Activated T-helper 2 cell treated with anti-CD3 and anti-CD28 coated beads, Interferon-gamma antibody, Interleukin-2, Interleukin-4, amounts not matched to agents 10 μg/mL and 5 μg/mL and 100 μg/mL, durations not matched to agents 14 hours and 24 hours and 36 hours (primary cell): ENCODE measurements at places on chromosomes 11 and 22. TPM values are rescaled to one million over a fixed set of nuclear protein-coding genes. Genes with fewer than 3 reads are reported as not detected.

RTN4R gene
- total RNA-seq: 1.9 and 2.2 TPM in 2 replicates

MAJIN gene
- not detected in 2 replicates for total RNA-seq

LRRC75B gene
- 4.5 and 4.7 TPM in 2 replicates for total RNA-seq

TRPC6 gene
- total RNA-seq: not detected in 2 replicates
